ENCODE measurements at places on chromosomes 2 and 18. TPM values are rescaled to one million over a fixed set of nuclear protein-coding genes. Genes with fewer than 3 reads are reported as not detected.

Gene RGPD3
- polyA plus RNA-seq = 0.23 TPM

Gene ITPRIPL1
- 5.1 TPM for polyA plus RNA-seq

Gene PROC
- polyA plus RNA-seq = 0.50 TPM

Gene C2orf72
- 3.1 TPM for polyA plus RNA-seq

Gene ARHGAP25
- 5.9 TPM for polyA plus RNA-seq

Gene KCNJ3
- polyA plus RNA-seq = 7.2 TPM

Gene B3GNT7
- polyA plus RNA-seq = 4.0 TPM

Gene GTF2A1L
- polyA plus RNA-seq = 1.4 TPM

Gene ANKRD30BL
- 1.6 TPM for polyA plus RNA-seq

Gene KCNS3
- 9.8 TPM for polyA plus RNA-seq

Gene PROM2
- polyA plus RNA-seq = 50.5 TPM

All from left renal pelvis (tissue), 4 donors.